Progenitor cell of endocrine pancreas (in vitro differentiated cells): ENCODE measurements at places on chromosomes 7 and 10.

DNA sequence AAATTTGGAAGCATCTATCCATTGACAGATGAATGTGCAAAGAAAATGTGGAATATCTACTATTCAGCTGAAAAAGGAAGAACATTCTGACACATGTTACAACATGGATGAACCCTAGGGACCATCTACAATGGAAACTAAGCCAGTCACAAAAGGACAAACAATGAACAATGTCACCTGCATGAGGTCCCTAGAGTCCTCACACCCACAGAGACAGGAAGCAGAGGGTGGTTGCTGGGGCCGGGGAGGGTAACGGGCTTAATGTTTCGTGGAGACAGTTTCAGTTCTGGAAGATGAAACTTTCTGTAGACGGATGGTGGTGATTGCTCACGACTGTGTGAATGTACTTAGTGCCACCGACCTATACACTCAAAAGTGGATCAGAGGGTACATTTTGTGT lies 282.9 kb downstream of the ADARB2 start:
- no peak for DNase-seq

GRCh38 chr7:36527549-36527913 lies 137.9 kb downstream of the ANLN start:
- DNase-seq = no peak

DNA sequence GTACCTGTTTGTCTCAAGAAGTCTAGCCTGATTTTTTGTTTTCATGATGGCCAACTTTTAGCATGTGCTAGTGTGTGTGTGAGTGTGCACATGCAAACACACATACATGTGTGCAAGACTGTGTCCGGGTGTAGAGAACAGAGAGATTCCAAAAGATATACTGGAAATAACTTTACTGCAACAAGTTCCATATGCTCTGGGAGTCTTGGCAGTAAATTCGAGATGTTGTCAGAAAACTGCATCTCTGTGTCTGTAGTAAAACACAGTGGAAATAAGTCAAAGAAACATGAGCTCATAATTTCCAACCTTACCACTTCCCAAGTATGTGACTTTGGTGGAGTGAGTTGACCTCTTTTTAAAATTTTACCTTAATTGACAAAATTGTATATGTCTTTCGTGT lies 950.8 kb upstream of the C7orf33 start:
- DNase-seq = no peak

GRCh38 chr7:24434972-24435371 lies 138.3 kb upstream of the PALS2 start:
- no peak for DNase-seq

DNA sequence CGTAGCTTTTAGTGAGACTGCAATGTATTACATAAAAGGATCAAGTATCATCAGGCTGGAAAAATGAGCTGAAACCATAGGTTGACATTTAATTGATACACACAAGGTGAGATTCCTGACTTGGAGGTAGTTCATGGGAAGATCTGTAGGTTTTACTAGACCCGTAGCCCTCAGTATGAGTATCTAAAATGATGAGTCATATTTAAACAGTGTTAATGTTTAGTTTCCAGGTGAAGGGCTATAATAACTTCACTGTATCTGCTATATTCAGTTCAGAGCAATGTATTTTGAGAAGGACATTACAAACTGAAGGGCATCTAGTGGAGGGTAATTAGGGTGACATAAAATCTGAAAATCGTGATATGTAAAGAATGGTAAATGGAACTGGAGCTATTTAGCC lies 35.0 kb downstream of the ENTPD1 start:
- DNase-seq = no peak

DNA sequence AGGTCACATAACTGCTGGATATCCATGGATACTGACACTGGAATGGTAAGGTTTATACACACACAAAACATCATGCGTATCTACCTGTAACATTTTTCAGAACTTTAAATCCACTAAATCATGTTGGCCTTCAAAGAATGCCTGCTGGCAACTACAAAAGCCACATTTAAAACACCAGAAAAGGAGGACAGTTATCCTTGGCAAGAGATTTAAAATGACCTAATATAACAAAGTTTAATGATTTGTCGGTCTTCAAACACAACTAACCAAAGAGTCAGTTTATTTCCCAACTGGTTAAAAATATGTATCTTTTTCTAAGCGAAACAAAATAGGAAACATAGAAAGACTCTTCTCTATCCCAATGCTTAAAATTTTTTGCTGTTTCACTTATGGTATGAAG lies 24.0 kb downstream of the WAPL start:
- no peak for DNase-seq

DNA sequence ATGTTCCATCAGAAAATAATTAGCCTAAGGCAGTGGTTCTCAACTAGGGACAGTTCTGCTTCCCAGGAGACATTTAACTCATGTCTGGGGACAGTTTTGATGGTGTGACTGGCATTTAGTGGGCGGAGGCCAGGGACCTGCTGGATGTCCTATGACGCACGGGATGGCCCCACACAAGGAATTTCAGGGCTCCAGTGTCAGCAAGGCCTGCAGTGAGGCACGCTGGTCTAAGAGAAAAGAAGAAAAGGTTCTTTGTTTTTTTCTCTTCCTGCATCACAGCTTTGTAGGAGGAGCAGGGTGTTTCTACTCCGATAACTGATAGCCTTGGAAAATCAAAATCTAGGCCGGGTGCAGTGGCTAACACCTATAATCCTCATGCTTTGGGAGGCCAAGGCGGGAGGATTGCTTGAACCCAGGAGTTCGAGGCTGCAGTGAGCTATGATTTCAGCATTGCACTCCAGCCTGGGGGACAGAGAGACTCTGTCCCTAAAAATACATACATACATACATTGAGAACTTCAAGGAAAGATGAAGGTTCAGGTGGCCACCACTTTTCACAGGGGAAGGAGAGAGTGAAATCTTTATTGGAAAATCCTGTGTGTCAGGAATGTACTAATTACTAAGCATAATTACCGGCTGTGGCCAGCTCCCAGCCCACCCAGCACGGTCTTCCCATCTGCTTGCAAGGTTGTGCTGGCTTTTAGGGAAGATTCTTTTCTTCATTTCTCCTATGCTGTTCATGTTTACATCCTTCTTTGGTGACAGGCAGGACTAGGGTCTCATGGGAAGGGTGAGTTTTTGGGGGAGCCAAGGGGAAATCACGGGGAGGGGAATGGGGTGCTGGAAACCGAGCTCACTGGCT lies 150.4 kb downstream of the ACTR3B start:
- DNase-seq = no peak

DNA sequence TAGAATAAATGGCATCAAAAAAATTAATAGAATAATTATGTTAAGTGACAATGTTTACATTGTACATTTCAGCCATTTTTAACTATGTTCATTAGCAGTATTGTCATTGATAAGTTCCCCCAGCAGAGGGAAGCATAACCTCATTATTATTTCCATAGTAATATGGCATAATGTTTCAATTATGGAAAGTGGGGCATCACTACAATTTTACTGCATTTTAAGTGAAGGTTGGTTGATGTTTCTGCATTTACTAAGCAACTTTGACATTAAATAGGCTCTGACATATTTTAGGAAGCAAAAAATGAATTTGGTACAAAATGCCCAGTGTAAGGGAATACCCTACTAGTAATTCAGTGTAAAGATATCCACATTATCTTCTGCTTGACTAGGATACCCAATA lies 218.3 kb downstream of the SEMA3A start:
- no peak for DNase-seq

- DNase-seq = no peak
Observed at GRCh38 chr7:18369011-18369410, 126.5 kb upstream of the HDAC9 start.

DNA sequence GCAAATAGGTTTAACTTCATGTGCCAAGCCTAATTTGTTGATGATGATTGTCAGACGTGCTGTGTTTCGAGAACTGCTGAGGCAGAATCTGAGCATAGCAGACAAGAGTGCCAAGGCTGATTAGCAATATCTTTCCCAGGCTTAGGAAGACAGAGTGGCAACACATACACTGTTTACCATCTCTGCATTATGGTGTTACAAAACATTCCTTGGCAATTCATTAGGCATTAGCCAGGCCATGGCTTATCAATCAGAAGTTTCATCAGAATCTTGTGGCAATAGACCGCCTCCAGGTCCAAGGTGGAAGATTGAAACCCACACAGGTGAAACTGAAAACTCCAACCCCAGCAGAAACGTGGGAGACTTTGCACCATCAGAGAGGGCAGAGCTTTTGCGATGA lies 148.5 kb downstream of the AOAH start:
- DNase-seq = no peak

DNA sequence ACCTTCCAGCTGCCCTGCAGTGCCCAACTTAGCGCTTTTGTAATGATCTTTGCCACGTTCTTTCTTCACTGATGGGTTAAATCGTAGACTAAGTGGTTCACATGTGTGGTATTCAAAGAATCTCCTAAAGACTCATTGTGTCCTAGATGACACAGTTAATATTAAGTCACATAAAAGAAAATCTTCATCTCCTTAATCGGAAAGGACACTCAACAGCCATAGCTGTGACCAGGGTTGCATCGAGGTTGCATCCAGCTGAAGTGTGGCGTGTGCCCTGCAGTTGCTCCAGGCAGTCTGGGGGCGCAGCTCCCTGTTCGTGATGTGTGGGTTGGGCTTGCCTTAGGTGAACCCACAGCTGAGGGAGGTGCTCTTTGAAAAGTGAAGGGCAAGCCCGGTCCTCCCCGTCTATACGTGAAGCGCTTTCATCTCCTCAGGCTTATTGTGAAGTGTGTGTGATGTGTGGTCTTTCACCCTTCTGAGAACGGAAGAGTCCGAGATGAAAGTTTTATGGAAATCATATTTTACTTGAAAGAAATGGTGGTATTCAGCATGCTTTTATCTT lies 122.7 kb downstream of the TRRAP start:
- DNase-seq = no peak

DNA sequence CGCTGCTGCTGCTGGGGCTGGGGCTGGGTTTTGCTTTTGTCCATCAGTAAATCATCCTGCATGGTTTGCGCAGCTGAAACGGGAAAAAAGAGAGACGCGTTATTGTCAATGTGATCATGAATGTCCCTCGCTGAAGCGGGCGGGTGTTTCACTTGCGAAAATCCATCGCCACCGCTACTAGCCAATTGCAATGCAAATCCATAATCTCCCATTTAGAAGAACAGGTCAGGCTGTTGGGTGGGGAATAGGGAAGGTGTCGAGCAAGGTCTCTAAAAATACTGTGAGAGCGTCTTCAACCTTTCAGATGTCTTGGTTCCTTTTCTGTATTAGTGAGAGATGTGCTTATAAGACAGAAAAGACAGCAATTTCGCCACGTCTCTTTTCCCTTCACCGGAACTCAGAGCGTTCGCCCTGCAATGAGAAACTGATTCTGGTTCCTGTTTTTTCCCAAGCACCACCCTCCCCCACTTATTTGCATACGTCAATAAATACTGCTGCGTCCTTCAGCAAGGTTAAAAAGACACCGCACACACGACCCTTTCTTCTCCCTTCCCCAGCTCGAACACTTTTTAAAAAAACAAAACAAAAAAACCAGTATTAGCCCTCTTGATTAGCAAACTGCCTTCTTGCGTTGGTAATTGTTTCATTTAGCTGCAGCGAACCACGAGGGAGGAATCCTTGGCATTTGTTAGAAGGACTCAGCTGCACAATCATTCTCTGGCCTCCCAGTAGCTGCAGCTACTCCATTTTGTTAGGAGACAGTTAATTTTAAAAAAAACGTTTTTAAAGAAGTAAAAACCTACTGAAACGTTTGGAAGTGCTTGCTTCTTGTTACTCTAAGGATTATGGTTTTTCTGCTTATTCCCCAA lies 50.4 kb downstream of the CPEB3 start:
- DNase-seq = peak; percentile 16

GRCh38 chr7:133539016-133539415 lies 286.1 kb downstream of the EXOC4 start:
- no peak for DNase-seq

DNA sequence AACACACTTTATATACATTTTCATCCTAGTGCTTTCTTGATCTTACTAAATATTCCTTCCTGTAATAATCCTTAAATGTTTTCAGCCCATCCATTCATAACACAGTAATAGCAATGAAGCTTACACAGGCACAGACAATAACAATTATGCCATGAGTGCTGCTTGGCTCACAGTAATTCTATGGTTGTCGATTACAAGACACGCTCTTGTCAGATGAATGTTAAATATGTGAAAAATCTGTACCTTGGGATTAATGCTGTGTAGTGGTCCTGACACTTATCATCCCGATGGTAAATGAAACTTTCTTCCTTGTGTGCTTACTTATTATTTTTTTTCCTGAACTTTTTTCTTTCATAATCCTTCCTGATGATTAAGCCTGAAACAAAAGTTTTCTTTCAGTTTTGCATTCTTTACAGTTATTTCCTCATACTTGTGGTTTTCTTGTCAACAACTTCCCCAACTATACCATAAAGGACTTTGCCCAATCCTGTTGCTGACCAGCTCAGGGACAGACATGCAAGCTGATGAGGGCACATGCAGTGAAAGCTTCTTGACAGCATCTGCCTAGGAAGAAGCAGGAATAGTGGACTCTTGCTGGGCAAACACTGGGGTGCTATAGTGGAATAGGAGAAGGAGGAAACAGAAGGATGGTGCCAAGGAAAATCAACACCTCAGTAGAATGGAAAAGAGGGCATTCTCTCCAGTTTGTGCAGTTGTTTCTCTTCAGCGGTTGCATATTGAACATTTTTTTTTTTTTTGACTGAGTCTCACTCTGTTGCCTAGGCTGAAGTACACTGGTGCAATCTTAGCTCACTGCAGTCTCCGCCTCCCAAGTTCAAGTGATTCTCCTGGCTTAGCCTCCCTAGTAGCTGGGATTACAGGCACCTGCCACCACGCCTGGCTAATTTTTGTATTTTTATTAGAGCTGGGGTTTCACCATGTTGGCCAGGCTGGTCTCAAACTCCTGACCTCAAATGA lies 6.7 kb upstream of the MGAM2 start:
- DNase-seq = no peak

DNA sequence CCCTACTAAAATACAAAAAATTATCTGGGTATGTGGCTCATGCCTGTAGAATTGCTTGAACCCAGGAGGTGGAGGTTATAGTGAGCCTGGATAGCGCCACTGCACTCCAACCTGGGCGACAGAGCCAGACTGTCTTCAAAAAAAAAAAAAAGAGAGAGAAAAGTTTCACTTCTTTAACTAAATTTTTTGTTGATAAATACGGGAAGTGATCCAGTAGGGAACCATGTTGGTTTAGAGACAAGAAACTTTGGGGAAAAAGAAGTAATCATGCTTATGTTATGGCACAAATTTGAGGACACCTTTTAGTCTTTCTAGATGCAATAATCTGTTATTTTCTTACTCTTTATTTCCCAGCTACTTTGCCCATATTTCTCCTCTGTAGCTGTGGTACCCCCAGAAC lies 309.7 kb downstream of the TYW1 start:
- DNase-seq = no peak

- no peak for DNase-seq
Observed at GRCh38 chr7:80848841-80849240, 70.0 kb downstream of the SEMA3C start.

DNA sequence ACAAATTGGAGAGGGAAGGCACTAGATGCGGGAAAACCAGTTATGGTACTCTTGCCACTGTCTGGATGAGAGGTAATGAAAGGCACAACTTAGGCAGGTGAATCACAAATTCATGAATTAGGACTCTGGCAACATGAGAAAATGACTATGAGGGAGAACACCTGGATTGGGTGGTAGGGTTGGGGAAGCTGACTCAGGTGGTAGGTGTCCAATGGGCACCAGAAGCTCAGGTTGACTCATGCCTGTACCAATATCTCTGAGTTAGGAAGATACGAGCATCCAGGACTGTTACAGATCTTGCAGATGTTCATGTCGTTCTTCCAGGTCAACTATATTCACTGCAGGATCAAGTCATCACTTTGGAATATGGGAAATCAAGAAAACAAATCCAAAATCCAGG lies 56.7 kb downstream of the NPY start:
- DNase-seq = no peak
